ENCODE measurements at places on chromosomes 5 and 9.

- no peak for DNase-seq
These were observed 140.5 kb upstream of the NFIL3 start for GRCh38 chr9:91564081-91564670.

- no peak for DNase-seq
These were observed 119.2 kb upstream of the SV2C start for GRCh38 chr5:75964008-75964407.

DNA sequence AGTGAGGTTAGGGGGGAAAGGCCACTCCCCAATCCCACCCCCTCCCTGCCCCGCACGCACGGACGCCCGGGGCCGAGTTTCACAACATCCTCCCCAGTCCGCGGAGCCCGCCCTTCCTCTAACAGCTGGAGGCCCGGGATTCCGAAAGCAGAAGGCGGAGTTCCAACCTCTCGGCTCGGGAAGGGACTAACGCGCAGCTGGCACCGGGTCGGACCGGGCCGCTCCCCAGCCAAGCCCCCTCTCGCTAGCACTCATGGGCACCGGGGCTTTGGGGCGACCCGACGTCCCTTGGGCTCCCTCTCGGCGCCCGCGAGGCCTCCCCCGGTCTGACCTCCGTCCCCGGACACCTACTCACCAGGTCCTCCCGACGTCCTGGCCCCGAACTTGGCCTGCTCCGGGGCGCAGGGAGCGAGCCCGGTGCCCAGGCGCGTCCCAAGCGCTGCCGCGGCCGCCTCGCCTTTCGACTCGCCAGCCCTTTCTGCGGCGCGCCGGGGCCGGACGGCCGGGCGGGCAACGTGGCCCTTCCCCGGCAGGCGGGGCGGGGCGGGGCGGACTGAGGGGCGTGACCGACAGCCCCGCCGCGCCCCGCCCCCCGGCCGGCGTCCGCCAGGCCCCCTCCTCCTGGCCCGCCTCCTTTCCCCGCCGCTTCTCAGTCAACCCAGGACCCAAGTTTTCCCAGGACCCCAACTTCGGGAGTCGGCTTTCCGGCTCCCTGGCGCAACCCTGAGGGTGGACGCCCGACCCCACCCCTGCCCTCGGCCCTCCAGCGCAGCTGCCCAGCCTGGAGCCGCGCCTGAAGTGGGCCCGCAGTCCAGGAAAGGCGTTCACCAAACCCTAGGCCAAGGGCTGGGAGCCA is at the start of gene MGAT1:
TSS of gene MGAT1 (minus strand) at position 482 of the 856 bp plus-strand sequence. CDS start 9,835 bp downstream, outside the sequence.
- DNase-seq: peak; percentile 81

- no peak for DNase-seq
These were observed 43.2 kb downstream of the FBXO4 start for GRCh38 chr5:41968153-41968723.

- no peak for DNase-seq
These were observed 50.1 kb downstream of the SLC36A1 start for GRCh38 chr5:151497391-151498002.

DNA sequence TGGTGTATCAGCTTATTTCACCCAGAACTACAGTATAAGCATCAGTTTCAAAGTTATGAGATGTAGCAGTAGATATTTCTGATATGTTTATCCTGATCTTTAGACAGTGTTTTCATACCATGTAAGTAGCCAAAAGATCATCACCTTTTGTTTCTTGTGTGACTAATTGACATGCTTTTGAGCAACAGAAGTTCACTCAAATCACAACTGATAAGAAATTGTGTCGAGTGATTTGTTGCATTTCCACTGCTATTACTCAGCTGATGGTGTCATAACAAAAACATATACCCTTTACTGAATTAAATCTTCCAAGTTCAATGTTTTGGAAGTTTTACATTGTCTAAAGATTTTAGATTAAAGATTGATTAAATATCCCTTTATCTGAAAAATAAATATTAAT is 324.5 kb downstream of the TUSC1 start:
- no peak for DNase-seq

GRCh38 chr5:56273376-56273955 is 40.3 kb upstream of the ANKRD55 start:
- DNase-seq: no peak

GRCh38 chr5:144191998-144192397 is 21.3 kb downstream of the KCTD16 start:
- no peak for DNase-seq

GRCh38 chr5:133062276-133062675 is 10.5 kb downstream of the HSPA4 start:
- no peak for DNase-seq

DNA sequence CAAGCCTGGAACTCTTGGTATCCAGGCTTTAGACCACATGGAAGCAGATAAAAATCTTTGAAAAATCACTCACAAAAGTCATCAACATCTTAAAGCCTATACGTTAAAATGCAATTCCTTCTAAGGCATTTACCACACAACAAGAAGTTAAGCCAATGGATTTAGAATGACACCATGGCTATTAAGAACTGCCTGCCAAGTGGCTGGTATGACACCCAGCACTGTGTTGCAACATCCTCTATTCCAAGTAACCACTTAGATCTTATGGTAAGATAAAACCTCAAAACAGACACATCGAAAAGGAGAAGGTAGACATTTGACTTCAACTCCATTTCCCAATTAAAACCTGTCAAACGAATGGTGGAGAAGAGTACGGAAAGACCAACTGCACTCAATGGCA is 344.2 kb upstream of the SLC30A5 start:
- no peak for DNase-seq

DNA sequence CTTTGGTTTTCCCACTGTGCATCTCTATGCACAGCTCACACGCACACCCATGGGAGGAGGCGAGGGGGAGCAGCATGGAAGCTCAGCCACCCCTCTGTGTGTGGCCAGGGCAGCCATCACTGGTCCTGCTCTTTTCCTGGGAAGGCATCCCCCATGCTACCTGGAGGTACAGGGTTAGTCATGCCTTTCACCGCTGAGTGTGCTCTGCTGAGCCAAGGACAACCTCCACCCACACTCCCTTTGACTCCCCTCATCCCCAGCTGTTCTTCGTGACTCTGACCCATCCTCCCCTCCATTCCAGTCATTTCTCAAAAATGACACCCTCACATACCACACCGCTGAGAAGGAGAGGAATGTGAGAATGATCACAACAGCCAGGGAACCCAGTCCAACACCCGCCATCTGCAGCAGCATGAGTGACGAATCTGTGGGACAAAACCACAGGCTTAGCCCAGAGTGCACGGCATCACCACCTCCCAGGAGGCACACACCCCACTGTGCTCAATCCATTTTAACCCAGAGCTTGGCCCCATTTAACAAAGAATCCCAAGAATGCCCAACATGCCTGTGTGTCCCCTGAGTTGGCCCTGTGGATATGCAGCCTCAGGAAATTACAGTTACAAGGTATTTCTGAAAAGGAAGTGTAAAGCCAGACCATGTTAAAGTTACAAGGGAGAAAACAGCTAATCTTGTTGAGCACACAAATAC is 133.4 kb downstream of the SUSD1 start:
- DNase-seq: peak; percentile 22

GRCh38 chr5:122871661-122872060 is 26.2 kb downstream of the SNX24 start:
- DNase-seq: no peak

GRCh38 chr9:96047741-96048103 is 172.2 kb downstream of the ERCC6L2 start:
- no peak for DNase-seq

DNA sequence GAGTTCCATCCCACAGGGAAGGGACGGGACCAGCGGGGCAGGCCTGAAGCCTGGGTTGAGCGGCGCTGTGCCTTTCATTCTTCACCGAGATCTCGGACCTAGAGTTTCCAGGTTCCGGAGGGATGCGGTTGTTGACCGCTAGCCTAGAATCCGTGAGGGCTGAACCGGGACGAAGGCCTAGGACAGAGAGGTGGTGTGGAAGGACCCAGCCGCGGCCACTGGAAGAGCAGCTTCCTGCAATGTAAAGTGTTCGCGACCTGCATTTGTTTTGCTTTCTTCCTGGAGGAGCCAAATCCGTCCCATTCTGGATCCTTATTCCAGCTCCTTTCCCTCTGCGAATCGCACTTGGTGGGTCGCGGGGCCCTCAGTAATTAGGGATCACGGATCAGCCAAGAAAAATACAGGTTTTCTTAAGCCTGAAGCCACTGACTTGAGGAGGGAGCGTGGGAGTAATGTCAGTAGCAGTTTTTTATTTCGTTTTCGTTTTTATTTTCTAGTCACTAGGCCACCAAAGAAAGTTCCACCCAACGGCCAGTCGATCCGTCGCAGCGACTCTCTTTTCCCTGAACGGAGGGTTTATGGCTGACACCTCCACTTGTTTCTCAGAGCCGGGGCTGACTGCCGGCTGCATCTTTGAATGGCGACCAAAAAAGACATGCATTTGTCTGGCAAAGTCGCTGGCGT is 48.6 kb downstream of the ANXA2R start:
- DNase-seq: no peak

DNA sequence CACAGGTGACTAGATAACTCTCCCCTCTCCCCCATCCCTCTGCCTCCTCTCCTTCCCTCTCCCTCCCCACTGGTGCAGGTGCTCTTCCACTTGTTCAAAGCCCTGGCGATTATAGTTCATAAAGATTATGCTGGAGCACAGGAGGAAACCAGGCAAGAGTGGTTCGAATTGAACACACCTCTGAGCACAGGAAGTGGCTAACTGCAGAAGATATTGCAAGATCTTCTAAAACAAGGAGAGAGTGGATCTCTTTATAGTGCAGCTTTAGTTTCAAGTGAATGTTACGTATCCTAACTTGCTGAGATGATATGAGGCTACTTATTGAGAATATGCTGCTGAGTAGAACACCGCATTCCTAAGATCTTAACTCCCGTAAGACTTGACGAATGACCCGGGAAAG is 178.4 kb downstream of the GOLPH3 start:
- no peak for DNase-seq

DNA sequence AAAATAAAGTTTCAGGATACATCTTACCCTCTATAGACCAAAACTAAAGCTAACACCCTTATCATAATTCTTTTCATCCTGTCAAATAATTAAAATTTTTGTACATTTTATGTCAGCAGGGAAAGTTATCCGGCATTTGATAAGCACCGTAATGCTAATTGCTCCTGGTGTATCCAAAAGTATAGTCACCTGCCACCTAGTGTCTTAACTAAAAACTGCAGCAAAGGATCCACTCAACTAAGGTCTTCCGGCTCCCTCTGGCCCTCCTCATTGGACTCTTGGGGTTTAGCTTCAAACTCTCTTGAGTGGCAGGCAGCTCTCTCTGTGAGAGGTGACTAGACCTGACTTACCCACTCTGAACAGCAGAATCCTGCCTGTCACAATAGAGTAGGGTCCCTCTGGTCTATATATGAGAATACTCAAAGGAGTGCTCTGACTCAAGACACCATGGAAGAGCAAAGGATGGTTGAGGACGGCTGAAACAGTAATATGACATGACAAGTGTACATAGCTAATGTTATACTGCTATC is 60.4 kb upstream of the CAST start:
- no peak for DNase-seq

GRCh38 chr5:2039180-2039531 is 156.4 kb upstream of the IRX4 start:
- DNase-seq: no peak

DNA sequence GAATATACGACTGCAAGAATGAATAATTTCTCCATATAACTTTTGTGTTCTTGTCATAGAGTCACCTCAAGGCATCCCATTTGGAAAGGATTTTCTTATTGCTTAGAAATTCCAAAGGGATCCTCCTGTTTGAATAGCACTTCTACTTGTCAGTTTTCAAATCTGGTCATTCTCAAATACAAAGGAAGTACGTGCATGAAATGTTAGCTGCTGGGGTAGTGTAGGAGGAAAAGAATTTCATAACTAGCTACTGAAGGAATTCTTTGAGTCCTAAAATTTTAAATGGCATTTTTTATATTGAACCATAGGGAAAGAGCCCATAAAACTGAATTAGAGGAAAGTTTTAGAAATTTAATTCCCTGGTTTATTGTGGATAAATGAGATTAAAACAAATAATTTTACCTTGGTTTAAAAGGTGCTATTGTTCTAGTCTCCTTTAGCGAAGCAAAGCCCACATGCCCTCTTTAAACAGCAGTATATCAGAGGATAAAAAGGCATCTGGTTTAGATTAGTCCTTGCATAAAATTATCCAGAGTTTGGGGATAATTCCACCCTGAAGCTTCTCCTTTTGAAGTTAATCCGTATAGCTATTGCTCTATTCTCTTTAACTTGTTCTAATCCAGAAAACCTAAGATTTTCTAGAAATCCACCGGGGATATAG is 2.0 kb upstream of the MPDZ start:
- no peak for DNase-seq

- no peak for DNase-seq
These were observed 154.3 kb downstream of the PHF2 start for GRCh38 chr9:93730648-93731047.

GRCh38 chr5:139293202-139293506 is 386 bp upstream of the MATR3 start:
- DNase-seq: no peak

DNA sequence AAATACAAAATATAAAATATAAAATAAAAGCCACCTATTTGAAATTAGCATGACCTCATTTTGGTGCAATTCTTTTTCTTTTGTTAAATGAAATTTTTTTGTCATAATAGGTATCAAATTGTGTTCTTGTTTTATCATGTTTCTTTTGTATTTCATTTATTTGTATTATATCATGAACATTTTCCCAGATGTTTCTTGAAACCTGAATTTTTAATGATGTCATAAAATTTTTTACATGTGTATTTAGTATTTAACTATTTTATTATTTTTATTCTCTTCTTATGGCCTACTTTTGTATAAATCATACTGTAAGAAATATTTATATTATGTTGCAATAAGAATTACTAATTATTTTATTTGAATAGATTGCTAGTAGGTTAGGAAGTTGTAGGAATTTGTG is 361.7 kb downstream of the TMEM161B start:
- no peak for DNase-seq

DNA sequence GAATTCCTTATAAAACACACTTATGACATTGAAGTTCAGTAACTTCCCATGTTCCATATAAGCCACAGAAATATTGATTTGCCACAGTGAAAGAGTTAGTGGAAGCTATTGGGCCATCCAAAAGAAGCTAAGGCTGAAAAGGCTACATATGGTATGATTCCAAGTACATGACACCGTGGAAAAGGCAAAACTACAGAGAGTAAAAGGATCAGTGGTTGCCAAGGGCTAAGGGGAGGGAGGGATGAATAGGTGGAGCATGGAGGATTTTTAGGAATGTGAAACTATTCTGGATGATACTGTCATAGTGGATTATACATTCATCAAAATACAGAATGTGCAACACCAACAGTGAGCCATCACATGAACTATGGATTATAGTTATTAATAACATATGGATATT is 109.7 kb downstream of the F2RL2 start:
- DNase-seq: no peak

DNA sequence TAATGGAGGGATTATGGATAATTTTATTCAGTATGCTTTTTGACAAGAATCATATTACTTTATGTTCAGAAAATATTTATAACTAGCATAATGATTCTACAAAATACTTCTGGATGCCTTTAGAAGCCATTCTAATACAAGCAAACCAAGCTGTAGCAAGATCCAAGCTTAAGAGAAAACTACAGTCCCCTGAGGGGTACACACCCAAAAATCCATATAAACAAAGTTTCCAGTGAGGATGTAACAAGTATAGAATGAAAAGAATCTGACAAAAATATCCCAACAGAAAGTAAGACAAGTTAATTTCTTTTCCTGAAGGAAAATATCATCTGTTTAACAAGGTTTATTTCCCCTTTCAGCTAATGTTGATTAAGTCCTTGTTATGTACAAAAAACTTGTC is 53.9 kb downstream of the MLLT3 start:
- DNase-seq: no peak

GRCh38 chr5:55305345-55305744 is 2.1 kb downstream of the DHX29 start:
- no peak for DNase-seq

Data from activated CD4-positive, alpha-beta T cell treated with anti-CD3 and anti-CD28 coated beads, Interleukin-2, amount 50 U/mL, for 48 hours (primary cell).